ENCODE measurements at places on chromosomes 3 and 15.

- peak; percentile 43 for DNase-seq
Observed at GRCh38 chr15:23038726-23039142, 635 bp downstream of the TUBGCP5 start.

DNA sequence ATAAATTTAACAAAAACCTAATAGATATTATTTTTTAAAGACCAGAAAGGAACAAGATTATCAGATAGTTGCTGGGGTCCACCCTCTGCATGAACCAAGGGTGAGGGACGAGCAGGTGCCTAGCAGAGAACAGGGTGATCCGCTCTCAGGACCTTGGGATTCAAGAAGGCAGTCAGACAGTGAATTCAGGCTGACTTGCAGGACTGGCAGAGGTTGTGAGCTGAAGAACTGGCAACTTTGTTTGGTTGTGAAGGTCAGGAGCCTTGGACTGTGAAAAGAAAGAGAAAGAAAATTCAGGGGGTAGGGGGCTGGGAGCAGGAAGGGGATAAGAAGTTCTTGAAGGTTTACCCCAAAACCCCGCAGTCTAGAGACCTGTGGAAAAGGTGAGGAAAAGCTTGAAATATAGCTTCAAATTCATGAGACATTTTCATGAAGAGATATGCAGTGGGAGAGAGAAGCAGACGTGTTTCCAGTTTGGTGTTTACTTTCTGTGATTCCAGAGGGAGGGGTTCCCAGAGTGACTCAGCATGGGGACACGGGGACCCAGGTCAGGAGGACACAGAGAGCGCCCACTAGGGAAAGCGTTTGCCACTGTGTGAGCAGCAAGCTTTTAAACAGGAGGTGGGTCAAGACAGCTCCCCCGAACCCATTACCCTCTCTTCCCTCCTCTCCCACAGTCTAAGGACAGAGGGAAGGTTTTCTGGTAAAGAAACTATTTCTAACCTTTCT lies 217.2 kb upstream of the UMPS start:
- DNase-seq, result no peak

DNA sequence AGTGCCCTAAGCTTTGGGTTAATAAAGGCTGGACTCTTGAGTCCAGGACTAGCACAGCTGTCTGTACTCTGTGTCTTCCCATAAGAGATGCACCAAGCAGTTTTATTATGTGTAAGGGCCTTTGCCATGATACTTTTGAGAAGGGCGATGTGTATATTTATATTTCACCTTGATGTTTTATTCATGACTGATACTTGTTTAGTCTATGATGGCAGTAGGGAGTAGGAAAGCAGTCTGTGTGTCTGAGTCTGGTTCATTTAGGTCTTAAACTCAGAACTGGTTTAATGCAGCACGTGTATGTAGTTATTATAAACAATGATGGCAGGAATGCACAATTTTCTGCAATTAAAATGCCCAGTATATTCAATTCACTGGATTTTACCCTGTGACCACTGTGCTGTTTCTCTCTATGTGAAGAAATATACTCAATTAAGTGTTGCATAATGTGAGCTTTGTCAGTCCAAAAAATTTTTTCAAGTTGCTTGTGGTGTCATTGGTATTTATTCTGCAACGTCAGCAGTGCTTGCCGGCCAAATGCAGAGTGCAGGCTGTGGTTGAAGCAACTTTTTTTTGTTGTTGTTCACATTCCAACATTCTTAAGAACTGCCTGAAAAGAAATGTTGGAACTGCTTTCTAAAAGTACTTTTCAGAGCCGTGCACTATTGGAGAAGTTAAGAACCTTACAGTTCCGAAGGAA lies 423.7 kb upstream of the SEMA6D start:
- peak; percentile 98 for DNase-seq

DNA sequence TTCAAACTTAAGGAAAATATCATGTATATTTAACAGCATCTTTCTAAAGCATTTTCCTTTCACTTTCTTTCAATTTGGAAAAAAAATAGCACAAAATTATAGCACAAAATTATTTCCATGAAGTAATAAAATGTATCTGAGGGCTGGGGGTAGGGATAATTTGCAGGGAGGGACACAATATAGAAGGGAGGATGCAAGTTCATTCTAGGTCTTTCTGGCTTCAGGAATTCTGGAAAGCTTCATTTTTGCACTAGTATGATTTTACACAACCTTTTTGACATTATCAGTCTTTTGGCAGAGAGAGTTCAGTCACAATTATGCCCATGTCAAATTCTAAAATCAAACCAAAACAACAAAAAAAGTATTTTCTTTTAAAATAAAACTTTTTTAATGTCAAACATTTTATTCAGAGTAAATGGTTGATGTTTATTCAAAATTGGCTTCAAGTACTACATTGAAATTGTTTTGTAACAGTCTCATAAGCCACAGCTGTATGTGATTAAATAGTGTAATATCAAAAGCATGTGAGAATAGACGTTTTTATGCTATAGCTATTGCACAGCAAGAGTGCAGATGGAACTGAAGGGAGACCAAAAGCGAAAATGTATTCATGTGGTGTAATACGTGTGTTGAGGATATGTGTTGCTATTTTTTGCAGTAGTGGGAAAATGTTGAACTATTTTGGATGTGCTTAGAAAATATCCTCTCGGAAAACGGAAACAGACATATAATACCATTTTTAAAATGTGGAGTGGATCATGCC lies 5.8 kb downstream of the RBMS3 start:
- DNase-seq, result peak; percentile 92

DNA sequence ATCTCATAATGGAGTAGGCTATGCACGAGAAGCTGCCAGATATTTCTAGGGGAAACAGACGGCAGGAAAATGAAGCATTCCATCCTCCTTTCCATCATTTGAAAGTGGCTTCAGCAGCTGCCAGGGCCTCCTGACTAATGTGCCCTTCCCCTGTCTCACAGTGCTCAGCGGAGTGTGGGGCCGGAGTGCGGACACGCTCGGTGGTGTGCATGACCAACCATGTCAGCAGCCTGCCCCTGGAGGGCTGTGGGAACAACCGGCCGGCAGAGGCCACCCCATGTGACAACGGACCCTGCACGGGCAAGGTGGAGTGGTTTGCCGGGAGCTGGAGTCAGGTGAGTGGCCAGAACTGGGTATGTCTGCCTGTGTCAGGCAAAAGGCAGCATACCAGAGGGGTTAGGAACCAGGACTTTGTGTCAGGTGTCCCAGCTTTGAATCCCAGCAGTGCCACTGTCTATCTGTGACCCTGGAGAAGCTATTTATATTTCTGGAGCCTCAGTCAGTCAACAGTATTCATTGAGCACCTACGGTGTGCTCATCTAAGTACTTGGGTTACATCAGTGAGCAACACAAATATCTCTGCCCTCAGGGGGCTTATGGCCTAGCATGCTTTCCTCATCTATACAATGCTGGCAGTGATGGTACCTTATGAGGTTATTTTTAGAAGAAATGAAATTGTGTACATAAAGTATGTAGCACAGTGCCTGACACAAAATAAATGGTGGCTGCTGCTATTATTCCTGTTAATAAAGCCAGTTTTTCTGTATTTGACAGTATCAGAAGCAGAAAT lies 52.4 kb upstream of the NR2E3 start:
- DNase-seq, result no peak

DNA sequence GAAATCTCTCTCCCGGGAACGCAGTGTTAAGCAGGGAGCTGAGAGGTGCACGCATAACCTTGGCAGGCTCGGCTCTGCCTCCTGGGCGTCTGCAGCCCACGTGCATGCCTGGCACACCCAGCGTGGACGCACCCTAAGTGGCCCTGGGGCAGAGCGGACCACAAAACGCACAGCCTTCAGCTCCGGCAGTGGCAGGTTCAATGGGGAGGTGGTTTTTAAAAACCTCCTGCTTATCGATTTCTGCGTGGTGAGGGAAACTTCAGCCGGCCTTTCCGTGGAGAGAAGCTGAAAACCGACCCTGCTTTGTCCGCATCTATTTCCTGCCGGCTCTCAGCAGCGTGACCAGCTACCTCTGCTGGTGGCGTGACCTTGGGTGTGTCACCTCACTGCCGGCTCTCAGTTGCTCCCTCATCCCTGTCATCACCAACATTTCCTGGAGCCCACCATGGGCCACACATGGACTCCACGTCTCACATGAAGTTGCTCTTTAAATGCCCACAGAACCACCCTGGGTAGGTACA lies 134.8 kb upstream of the MEF2A start:
- no peak for DNase-seq

DNA sequence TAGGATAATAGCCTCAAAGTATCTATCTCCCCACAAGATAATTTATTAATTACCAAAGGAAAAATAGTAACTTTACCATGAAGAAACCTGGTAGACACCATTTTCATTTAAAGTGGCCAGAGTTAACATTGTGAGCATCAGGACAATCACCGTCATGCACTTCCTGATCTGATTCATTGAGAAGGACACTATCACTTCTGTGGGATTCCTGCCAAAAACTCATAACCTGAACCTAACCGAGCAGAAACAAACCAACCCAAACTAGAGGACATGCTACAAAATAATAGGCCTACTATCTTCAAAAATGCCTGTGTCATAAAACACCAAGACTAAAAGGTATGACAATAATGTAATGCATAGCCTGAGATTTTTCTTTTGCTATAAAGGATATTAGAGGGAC lies 39.0 kb downstream of the FSIP1 start:
- no peak for DNase-seq

- DNase-seq, result no peak
Observed at GRCh38 chr3:65605876-65606432, 432.8 kb downstream of the MAGI1 start.

DNA sequence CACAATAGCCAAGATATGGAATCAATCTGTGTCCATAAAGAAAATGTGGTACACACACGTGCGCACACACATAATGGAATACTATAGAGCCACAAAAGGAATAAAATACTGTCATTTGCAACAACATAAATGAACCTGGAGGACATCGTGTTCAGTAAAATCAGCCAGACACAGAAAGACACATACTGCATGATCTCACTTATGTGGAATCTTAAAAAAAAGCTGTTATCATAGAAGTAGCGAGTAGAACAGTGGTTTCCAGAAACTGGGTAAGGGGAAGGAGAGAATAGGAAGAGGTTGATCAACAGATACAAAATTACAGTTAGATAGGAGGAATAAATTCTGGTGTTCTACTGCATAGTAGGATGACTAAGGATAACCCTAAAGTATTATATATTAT lies 11.1 kb downstream of the ATOSA start:
- no peak for DNase-seq

DNA sequence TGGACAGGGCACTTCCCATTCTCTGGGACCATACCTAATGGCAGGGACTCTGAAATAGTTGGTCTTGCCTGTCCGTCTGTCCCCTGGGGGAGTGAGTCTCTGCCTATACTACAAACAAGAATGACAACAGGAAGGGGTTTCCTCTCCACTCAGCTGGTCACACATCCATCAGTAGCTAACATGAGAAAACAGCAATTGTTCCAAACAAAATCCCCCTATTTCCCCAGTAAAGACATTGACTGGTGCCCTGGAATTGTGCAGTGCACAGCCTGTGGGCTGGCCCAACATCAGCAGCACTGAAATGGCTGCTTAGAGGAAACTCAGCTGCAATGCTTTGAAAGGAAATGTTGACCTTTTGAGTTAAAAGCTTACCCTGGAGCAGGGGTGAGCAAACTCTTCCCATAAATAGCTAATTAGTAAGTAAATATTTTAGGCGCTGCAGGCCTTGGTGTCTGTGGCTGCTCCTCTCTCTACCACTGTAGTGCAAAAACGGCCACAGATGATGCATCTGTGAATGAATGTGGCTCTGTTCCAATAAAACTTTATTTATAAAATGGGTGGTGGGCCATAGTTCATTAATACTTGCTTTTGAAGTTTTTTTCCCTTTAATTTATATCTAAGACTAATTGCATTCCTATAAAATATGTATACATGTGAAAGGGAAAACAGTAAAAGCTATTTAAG lies 174.3 kb downstream of the KLF13 start:
- no peak for DNase-seq

- DNase-seq, result no peak
Observed at GRCh38 chr15:42728560-42728959, 8.4 kb downstream of the CDAN1 start.

DNA sequence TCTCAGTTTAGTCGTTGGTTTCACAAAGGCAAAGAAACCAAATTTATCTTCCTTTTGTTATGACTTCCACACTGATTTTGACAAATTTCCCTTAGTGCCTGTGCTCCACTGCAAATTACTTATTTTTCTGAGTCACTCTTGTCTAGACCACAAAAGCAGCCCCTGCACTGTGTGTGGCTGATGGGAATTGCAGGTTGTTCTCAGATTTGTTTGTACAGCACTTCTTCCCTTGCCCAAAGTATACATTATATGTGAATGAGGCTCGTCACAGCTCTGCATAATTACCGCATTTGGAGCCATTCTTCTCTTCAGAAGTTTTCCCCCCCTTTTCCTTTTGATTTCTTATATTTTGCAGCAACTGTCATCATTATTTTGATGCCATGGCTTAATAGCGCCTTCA lies 354.2 kb upstream of the IL12A start:
- peak; percentile 80 for DNase-seq

DNA sequence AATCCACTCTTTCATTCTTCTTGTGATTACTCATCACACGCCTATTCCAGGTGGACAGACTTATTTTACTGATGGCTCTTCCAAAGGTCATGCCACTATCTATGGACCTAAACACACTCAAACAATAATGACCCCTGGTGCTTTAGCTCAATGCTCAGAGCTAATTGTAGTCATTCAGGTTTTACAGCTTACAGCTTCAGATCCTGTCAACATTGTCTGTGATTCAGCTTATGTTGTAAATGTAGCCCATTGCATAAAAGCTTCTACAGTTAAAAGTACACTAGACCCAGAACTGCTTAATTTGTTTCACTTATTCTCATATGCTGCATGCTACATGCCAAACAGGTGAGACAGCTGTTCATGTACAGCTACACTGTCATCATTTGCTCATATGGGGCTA lies 49.2 kb downstream of the LSM3 start:
- no peak for DNase-seq

- no peak for DNase-seq
Observed at GRCh38 chr3:32989171-32989570, 37.7 kb downstream of the CCR4 start.

DNA sequence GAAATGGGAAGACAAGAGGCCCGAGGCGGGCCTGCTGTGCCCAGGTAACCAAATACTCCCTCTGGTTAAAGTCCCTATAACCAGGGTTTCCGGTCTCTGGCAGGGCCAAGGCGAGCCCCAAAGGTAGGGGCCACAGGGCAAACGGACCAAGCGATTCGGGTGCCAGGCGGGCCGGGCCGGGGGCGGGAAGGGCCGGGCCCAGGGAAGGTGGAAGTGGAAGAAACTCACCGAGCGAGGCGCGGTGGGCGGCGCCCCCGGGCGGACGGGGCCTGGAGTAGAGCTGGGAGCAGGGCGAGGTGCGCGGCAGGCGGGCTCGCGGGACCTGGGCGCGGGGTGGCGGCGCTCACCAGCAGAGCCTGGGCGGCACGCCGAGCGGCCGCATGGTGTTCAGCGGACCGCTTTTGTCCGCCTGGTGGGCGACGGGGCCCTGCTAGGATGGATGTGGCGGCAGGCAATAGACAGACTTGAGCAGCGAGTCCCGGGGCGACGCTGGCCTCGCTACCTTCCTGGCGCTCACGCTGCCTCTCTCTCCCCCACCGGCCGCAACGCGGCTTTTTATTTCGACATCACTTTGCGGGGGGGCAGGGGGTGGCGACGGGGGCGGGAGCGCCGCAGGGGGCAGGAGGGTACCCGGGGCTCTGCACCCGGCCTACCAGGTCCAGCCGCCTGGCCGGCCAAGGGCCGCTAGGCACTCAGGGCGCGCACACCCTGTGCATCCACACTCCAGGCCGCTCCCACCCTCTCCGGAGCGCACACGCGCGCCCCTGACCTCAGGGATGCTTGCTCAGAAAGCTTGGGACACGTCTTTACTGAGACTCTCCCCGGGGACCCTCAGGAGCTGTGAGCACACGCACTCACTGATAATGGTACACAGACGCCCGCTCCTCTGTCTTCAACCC lies at the start of gene GATA2:
Gene GATA2 (minus strand): TSS at position 531 of the 899 bp plus-strand sequence. CDS start 6,170 bp downstream, outside the sequence.
- DNase-seq, result no peak
